ENCODE measurements at places on chromosomes 5 and 9.

- no peak for DNase-seq
Observed at GRCh38 chr5:42620579-42621216, 135.9 kb upstream of the CCDC152 start.

DNA sequence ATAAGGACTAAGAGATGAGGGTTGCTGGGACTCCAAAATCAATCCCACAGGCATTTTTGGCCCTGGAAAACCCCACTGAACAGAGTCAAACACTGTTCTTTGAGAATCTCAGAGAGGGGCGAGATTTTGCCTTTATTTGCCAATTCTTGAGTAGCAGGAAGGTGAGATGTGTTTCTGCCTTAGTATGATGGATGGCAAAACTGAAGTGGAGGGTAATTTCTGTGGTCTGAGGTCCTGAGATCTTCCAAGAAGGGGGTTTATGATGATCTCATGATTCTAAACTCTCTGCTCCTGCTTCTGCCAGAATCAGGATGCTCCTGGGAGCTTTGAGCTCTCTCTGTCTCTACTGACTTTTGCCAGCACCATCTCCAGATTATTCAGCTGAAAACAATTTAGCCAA, 174.8 kb upstream of the CLINT1 start:
- DNase-seq, result no peak

- no peak for DNase-seq
Observed at GRCh38 chr9:136546697-136547501, 1.1 kb upstream of the NOTCH1 start.

- no peak for DNase-seq
Observed at GRCh38 chr5:138725153-138725817, 27.9 kb upstream of the CTNNA1 start.

All from bone marrow (tissue), 2 donors.